ENCODE measurements at places on chromosomes 6 and 20.

- DNase-seq, result no peak
These were observed 4.0 kb upstream of the HEY2 start for GRCh38 chr6:125745281-125746018.

GRCh38 chr20:34058831-34059230 lies 53.2 kb downstream of the EIF2S2 start:
- DNase-seq, result no peak

GRCh38 chr6:168021581-168021980 lies 24.1 kb downstream of the KIF25 start:
- no peak for DNase-seq

GRCh38 chr6:35360349-35361138 lies 18.2 kb downstream of the PPARD start:
- no peak for DNase-seq

GRCh38 chr20:58576603-58576970 lies 61.4 kb upstream of the APCDD1L start:
- no peak for DNase-seq

All from non-pigmented ciliary epithelial cell (primary cell).